ENCODE measurements at places on chromosomes 13 and 19.

DNA sequence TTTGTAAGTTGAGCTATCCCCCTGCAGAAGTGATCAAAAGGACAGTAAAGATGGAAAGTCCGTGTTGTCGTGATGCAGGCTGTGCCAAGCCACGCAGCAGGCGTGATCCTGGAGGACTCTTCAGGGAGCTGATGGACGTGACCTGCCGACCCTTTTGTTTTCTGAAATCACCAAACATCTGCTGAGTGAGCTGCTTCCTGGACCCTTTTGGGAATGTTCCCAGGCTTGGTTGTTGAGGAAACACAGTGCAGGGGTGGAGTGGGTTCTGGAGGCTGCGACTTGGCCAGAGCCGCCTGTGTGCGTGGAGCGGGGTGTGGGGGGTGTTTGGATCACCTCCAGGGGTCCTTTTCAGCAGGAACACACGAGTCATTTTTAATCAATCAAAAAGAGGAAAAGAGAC lies 15.4 kb upstream of the CPAMD8 start:
- DNase-seq: no peak

- no peak for DNase-seq
Observed at GRCh38 chr13:112647256-112647655, 42.6 kb upstream of the ATP11A start.

- DNase-seq: no peak
Observed at GRCh38 chr13:54934121-54934520, 1905.5 kb downstream of the OLFM4 start.

DNA sequence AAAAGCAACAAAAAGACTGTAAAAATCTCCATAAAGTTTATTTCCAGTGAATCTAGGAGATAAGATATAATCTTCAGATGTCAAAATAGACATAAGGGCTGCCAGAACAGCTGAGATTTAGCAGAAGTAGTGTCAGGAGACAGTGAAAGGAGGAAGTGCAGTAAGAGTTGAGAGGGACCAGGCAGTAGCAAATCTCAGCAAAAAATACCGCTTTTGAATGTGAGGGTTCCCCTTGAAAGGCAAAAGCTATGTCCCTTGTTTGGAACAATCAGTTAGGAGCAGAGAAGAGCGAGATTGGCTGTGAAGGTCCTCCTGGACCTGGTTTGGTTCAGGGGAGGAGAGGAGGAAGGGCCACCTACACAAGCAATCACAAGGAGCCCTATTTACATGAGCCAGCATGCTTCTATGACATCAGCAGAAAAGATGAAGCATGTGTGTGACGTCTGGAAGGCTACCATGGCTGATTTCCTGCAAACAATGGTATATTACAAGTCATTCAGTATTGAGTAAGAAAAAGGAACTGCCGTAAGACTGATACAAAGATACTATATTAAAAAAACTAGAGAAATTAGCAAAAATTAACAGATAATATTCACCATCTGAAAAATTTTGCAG lies 98.9 kb upstream of the SIAH3 start:
- no peak for DNase-seq

Data from stimulated activated CD8-positive, alpha-beta memory T cell treated with anti-CD3 and anti-CD28 coated beads, Interleukin-15, amount 100 ng/mL, for 48 hours (primary cell).